ENCODE measurements at places on chromosomes 1 and 21. TPM values are rescaled to one million over a fixed set of nuclear protein-coding genes. Genes with fewer than 3 reads are reported as not detected.

KPNA6 gene
- 30.6 TPM for total RNA-seq

C1QTNF12 gene
- total RNA-seq = 0.17 TPM

SEMA4A gene
- total RNA-seq = 0.67 TPM

KCNA3 gene
- total RNA-seq = 0.45 TPM

NID1 gene
- 69.0 TPM for total RNA-seq

GART gene
- 123 TPM for total RNA-seq

AXDND1 gene
- total RNA-seq = 0.30 TPM

CYP2J2 gene
- total RNA-seq = 0.50 TPM

HSPB7 gene
- 0.89 TPM for total RNA-seq

SCNM1 gene
- 38.7 TPM for total RNA-seq

ILF2 gene
- total RNA-seq = 295 TPM

LAPTM5 gene
- not detected for total RNA-seq

CYP4X1 gene
- total RNA-seq = not detected

GPR25 gene
- total RNA-seq = not detected

SERPINC1 gene
- total RNA-seq = 0.15 TPM

WDR64 gene
- total RNA-seq = not detected

GPN2 gene
- total RNA-seq = 8.7 TPM

GJA8 gene
- not detected for total RNA-seq

MX2 gene
- 1.5 TPM for total RNA-seq

ADGRB2 gene
- 5.9 TPM for total RNA-seq

LHX4 gene
- not detected for total RNA-seq

RGS8 gene
- total RNA-seq = not detected

CZIB gene
- total RNA-seq = 79.4 TPM

CFHR1 gene
- total RNA-seq = 0.17 TPM

OR14A2 gene
- total RNA-seq = not detected

ZNF496 gene
- total RNA-seq = 43.9 TPM

S100A9 gene
- total RNA-seq = not detected

MCOLN2 gene
- total RNA-seq = 0.45 TPM

RAB3GAP2 gene
- 13.1 TPM for total RNA-seq

FNDC5 gene
- 0.17 TPM for total RNA-seq

MFAP2 gene
- total RNA-seq = 26.4 TPM

DCST1 gene
- not detected for total RNA-seq

AMY1B gene
- total RNA-seq = not detected

WDR4 gene
- total RNA-seq = 8.3 TPM

OR2T33 gene
- not detected for total RNA-seq

ORC1 gene
- total RNA-seq = 13.1 TPM

FCRLA gene
- total RNA-seq = 0.15 TPM

PTGER3 gene
- total RNA-seq = not detected

CORT gene
- total RNA-seq = 0.50 TPM

PRKAA2 gene
- 1.2 TPM for total RNA-seq

FLG2 gene
- not detected for total RNA-seq

TSPAN1 gene
- total RNA-seq = 0.89 TPM

RPE65 gene
- not detected for total RNA-seq
